ENCODE measurements at places on chromosomes 6 and 20.

- no peak for DNase-seq
Measured at GRCh38 chr6:159443417-159443920, 249.6 kb downstream of the SOD2 start.

- no peak for DNase-seq
Measured at GRCh38 chr20:2986466-2986865, 57.0 kb upstream of the GNRH2 start.

DNA sequence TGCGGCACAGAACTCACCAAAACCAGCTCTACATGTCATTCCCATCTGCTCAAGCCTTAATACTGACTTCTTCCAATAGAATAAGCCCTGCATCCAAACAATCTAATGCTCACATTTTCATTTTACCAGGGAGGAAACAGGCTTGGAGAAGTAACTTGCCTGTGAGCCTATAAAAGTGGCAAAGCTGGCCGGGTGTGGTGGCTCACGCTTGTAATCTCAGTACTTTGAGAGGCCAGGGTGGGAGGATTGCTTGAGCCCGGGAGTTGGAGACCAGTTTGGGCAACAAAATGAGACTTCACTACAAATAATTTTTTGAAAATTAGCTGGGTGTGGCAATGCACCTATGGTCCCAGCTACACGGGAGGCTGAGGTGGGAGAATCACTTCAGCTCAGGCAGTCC is 133.7 kb downstream of the LY86 start:
- no peak for DNase-seq

DNA sequence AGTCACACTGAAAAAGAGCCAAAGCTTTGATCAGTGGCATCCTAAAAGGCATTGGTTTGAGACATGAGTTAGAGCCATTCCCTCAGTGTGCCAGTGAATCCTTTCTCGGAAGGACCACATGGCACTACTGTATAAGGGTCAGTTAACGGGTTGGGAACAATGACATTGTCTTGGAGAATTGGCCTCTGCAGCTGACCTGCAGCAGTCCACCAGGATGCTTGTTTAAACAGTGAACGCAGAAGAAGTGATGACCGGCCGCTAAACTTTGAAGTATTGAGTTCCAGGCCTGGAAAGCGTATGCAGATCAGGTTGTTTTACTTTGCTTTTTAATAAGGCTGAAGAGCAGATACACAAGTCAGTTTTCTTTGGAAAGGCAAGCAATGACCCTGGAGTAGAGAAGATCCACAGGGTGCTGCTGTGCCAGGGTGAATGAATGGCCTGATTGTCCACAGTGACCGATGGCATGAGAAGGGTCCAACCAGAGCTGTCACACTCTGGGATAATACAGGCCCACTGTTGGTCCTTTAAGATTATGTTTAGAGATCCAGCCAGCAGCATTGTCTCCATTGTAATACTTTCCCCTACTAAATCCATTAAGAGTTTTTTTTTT is 57.8 kb downstream of the GMPR start:
- DNase-seq: no peak

- DNase-seq: no peak
Measured at GRCh38 chr20:48716086-48716485, 111.7 kb downstream of the PREX1 start.

All from mesendoderm (in vitro differentiated cells).